ENCODE measurements at places on chromosomes 6 and 20.

- DNase-seq, result no peak
Observed at GRCh38 chr6:110195639-110196038, 15.4 kb downstream of the CDC40 start.

- DNase-seq, result no peak
Observed at GRCh38 chr6:121856296-121856695, 420.9 kb downstream of the GJA1 start.

GRCh38 chr6:136591617-136592016 lies 41.4 kb upstream of the MAP7 start:
- no peak for DNase-seq

- DNase-seq, result no peak
Observed at GRCh38 chr6:34259529-34260069, 10.8 kb upstream of the SMIM29 start.

GRCh38 chr20:59268870-59269269 lies 31.5 kb upstream of the EDN3 start:
- no peak for DNase-seq

GRCh38 chr20:18314786-18315406 lies 26.6 kb downstream of the ZNF133 start:
- no peak for DNase-seq

DNA sequence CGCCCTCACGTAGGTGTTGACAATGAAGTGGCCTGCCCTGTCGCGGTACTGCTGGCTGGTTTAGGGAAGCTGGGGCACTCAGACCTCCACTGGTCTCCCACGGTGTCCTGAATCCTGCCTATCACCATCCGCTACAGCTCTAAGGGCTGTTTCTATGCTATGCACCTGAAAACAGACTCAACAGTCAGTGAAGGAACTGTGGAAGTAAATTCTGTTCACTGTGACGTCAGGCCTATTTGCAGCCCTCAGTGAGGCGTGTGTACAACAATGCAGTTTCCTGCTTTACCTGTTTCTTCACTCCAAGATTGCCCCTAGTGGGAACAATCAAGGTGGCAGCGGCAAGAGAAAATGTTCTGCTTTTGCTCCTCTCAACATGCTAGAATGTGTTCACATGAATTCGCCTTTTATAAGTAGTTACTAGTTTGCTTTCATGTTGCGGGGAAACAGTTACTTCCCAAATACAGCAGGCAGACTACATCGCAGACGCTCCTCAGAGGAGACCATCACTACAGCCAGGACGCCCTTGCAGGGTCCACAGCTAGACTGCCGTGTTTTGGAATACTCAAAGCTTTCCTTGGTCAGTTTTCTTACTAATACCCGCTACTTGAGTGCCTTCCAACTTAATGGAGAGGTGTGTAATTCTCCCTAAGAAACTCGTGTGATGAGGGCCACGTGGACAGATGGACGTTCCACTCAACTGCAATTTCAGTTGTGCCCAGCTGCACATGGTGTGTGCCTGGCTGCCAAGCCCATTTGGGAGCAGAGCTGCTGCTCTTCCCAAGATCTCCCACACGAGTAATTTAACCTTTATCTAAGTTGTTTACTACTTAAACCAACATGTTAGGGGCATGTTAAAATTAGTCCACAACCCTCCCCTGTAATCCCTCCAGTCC lies 25.4 kb downstream of the DIDO1 start:
- DNase-seq, result no peak

DNA sequence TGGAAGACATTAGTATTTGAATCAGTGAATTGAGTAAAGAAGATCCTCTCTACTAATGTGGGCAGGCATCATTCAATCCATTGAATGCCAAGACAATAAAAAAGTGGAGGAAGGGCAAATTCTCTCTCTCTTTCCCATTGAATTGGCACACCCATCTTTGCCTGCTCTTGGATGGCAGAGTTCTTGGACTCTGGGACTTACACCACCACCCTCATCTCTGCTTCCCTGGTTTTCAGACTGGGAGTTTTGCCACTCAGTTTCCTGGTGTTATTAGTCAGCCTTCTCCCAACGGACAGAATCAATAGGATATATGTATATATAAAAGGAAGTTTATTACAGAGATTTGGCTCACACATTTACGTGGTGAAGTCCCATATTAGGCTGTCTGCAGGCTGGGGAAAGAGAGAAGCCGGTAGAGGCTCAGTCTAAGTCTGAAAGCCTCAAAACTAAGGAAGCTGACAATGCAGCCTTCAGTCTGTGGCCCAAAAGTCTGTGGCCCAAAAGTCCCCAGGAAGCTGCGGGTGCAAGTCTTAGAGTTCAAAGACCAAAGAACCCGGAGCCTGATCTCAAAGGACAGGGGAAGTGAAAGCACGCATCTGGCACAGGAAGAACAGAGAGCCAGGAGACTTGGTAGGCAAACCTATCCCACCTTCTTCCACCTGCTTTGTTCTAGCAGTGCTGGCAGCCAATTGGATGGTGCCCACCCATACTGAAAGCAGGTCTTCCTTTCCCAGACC lies 64.4 kb downstream of the SMPDL3A start:
- no peak for DNase-seq
